HuH-7 (cell line): ENCODE measurements at places on chromosomes 16 and 17.

DNA sequence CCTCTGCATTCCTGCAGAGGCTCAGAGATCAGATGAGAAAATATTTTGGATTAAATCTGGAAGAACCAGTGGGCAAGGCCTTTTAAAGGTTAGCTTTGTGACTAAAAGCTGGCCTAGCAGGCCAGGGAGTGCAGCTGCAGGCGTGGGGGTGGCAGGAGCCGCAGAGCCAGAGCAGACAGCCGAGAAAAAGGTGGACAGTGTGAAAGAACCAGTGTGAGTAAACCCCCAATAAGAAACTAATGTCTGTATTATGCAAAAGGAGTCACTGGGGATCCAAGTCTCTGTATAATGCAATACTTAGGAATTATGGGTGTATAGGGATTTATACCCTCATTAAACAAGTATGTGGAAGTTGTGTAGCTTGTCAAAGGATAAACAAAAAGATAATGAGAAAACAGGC, 21.4 kb upstream of the SPACA3 start:
- DNase-seq: no peak

GRCh38 chr17:78484271-78485246, 92.6 kb downstream of the DNAH17 start:
- no peak for DNase-seq

GRCh38 chr16:86477642-86478041, 32.7 kb upstream of the FOXF1 start:
- no peak for DNase-seq

- DNase-seq: no peak
Measured at GRCh38 chr17:78793968-78794367, 11.9 kb upstream of the CYTH1 start.

- no peak for DNase-seq
Measured at GRCh38 chr17:46788796-46789195, 29.7 kb downstream of the WNT3 start.

DNA sequence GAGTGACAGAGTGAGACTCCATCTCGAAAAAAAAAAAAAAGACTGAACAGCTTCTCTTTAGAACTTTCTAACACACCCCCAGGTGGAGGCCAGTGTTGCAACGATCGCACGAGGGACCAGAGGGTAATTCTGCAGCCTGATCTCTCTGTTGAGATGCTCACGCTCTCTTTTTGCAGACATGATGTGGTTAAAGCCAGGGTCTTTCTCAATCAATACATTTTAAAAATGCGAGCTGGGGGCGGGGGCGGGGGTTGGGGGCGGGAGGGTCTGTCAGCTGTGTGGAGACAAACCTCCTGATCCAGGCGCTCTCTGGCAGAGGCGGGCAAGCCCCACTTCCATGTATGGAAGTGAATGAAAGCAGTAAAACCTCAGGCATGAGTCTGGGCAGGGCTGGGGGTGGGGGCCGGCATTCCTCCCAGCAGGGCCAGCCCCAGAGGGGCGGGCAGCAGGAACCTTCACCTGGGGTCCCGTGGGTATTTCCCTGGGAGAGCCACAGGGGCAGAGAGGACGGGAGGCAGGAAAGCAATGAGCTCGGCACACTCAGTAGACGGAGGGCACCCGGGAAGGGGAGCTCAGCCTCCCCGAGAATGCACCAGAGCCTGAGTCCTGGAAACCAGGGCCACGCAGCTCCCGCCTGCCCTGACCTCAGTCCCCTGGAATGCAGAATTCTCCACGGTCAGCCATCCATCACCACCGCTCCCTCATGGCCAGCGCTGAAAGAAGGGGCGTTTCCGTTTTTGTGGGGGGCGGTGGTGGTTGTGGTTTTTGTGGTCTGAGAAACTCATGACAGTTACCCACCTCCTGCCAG, 28.0 kb downstream of the NXN start:
- DNase-seq: peak; percentile 53

DNA sequence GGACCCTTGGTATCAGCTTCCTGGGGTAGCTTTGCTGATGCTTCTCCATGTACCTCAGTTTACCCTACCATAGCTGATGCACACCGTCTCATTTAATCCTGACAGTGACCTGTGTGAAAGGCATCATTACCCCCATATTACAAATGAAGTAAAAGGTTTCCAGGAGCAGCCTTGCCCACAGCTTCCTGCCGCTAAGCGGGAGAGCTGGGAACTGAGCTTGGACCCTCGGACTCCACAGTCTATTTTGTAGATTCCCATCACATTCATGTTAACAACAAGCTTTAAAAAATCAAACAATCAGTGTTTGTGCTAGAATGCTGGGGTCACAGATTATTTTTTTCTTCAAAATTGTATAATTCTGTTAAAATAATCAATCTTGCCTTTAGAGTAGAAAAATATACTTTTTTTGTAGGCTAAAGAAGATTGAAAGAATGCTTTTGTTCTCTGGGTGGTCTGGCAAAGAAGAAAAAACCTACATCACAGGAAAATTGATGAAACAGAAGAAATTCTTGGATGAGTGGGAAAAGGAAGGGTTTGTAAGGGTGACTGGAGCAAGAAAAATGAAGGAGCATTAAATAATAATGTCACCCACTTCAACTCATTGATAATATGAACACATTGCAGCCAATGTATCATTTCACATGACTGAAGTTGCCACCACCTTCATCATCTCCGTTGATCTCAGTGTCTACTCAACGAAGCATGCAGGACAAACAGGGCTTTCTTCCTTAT, 9.5 kb upstream of the USP10 start:
- DNase-seq: no peak

DNA sequence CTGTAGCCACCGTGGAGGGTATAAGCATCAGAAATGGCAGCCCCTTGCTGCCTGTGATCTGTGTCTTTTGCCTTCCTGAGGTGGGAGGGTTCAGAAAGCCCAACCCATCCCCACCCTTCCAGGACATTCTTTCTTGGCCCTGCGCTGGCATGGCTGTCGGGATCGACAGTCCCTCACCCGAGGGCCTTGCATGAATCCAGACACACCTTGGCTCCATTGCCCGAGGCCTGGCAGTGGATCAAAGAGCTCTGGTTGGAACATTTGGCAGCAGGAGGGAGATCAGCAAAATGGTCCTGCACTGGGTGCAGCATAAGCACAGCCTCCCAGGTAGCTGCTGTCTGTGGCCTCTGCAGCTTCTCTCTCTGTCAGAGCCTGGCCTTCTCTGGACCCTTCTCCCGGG, 246.6 kb upstream of the MAF start:
- no peak for DNase-seq

GRCh38 chr17:54982399-54982798, 13.8 kb downstream of the STXBP4 start:
- no peak for DNase-seq

DNA sequence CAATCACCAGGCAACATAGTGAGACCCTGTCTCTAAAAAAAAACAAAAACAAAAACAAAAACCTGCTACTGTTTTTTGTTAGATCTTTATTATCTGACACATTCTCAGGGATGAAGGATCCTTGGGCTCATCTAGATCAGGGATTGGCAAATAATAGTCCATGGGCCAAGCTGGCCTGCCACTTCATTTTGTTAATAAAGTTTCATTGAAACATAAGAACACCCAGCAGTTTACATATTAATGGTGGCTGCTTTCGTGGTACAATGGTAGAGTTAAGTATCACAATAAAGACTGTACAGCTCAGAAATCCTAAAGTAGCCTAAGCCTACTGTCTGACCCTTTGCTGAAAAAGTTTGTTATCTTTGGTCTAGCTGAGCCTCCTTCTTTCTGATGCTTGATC, 32.9 kb upstream of the CLEC18A start:
- no peak for DNase-seq

GRCh38 chr17:72390675-72391508, 270.1 kb downstream of the SOX9 start:
- DNase-seq: no peak

GRCh38 chr17:30368912-30369720, 9.6 kb upstream of the CPD start:
- DNase-seq: no peak

DNA sequence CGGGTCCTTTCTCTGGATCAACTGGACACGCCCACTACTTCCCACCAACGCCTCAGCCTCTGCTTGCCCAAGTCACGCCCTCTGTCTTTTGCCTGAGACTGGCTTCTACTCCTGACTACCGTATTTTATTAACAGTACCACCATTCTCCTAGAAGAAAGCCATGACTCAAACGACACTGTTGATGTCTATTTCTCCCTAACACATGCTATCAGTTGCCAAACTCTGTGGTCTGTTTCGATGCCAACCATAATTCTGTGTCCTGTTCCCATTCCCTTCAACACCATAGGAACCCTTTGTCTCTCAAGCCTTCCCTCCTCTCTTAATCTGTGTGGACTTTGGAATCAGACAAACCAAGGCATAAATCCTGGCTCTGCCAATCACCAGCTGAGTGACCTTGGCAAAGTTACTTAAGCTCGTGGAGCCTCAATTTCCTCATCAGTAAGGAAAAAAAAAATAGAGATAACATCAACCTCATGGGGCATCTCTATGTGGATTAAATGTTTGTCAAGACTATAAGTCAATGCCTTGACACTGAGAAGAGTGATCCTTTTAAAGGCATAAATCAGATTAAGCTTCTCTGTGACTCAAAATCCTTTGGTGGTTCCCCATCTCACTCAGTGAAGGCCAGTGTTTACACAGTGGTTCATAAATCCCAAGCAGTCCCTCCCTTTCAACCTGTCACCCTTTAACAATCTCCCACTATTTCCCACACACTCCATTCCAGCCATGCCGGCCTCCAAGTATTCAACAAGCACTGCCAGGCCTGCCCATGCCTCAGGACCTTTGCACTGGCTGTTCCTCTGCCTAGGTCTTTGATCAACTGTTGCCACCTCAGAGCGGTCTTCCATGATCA, 45.6 kb downstream of the ERN1 start:
- DNase-seq: peak; percentile 57

GRCh38 chr17:6749519-6749918, 6.3 kb upstream of the XAF1 start:
- DNase-seq: no peak

DNA sequence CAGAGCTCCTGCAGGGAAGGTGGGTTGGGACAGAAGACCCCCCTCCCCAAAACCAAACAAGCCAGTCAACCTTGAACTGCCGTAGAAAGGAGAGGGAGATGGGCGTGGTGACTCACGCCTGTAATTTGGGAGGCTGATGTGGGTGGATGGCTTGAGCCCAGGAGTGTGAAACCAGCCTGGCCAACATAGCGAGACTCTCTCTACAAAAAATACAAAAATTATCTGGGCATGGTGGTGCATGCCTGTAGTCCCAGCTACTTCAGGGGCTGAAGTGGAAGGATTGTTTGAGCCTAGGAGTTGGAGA, 42.1 kb downstream of the NT5M start:
- DNase-seq: no peak

GRCh38 chr17:81898029-81898866, 3.8 kb upstream of the NPB start:
- DNase-seq: no peak

DNA sequence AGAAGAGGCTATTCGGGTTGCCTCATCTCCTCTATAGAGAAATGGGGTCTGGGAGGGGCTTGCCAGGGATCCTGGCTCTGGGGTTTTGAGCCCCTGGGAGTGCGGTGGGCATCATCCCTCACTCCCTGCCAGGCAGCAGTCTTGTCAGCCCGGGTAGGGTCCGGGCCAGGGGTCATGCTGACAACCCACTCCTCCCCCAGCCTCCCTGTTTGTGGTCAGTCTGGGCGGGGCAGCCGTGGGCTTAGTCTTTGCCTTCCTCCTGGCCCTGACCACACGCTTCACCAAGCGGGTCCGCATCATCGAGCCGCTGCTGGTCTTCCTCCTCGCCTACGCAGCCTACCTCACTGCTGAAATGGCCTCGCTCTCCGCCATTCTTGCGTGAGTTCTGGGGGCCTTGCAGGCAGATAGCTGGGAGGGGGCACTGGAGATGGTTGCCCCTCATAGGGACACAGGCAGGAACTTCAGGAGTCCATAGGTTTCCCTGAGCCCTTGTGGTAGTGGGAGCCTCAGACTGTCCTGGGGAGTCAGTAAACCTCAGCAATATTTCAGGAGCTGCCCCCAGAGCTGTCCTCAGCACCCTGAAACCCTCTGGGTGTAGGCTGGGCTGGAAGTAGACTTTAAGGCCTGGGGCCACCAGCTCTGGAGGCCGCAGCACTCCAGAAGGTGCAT, 6.9 kb downstream of the SLC9A5 start:
- DNase-seq: no peak

DNA sequence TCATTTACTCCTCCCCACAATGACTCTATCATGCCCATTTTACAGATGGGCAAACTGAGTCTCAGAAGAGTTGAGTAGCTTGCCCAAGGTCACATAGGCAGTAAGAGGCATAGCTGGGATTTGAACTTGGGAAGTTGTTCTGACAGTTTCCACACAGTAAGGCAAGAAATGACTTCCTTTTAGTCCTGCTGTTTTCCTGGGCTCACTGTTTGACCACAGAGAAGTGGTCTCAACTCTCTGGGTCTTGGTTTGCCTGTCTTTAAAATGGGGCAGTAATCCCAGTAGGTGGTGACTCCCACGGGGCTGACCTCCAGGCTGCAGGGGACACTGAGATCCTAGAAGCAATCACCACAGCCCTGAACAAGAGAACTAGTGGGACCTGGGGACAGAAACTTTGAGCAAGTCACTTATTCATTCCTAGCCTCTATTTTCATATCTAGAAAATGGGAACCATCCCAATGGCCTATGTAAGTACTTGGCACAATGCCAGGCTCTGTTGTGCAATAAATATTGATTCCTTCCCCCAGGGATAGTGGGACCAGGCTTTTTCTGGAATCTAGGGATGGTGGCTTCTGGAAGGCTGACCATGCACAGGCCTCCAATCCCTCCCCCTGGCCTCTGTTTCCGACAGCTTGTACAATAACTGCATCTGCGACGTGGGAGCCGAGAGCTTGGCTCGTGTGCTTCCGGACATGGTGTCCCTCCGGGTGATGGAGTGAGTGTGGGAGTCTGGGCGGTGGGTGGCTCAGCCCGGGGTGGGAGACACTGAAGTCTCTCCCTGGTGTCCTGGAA, 20.5 kb downstream of the DEXI start:
- DNase-seq: no peak

GRCh38 chr16:84600343-84601229, 17.3 kb downstream of the COTL1 start:
- DNase-seq: no peak
